ENCODE measurements at places on chromosomes 3 and 15.

- DNase-seq, result no peak
Measured at GRCh38 chr3:64291345-64291744, 66.1 kb upstream of the PRICKLE2 start.

- no peak for DNase-seq
Measured at GRCh38 chr3:134462331-134462941, 23.3 kb downstream of the ANAPC13 start.

- no peak for DNase-seq
Measured at GRCh38 chr15:94028809-94029208, 202.6 kb upstream of the MCTP2 start.

- DNase-seq, result no peak
Measured at GRCh38 chr15:37903919-37904625, 30.4 kb upstream of the TMCO5A start.

DNA sequence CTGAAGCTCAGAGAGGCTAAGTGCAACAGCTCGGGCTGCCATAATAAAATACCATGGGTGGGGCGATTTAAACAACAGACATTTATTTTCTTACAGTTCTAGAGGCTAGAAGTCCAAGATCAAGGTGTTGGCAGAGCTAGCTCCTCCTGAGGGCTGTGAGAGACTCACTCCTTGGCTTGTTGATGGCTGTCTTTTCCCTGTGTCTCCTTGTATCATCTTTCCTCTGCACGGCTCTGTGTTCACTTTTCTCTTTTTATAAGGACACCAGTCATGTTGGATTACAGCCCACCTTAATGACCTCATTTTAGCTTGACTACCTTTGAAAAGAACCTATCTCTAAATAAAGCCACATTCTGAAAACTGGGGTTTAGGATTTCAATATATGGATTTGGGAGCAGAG is 129.7 kb downstream of the RPL22L1 start:
- DNase-seq, result no peak

GRCh38 chr3:50930371-50931208 is 255.9 kb downstream of the DOCK3 start:
- DNase-seq, result no peak

DNA sequence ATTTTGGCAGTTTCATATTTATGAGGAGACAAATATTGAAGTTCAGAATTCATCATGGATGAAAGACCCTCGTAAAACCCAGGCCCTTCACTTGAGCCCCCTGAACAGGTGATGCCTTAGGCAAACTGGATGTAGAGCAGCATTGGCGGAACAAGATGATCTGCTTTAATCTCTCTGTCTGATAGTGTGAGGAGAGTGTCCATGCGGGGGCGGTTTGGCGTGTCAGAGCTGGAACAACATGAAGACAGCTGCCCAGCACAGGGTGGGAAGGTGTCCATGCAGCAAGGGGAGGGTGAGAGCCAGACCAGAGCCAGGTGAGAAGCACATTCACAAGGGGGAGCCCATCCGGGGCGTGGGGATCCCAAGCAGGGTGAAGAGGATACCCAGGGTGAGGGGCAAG is 31.8 kb upstream of the ANP32A start:
- DNase-seq, result no peak

GRCh38 chr3:130428871-130429712 is 83.6 kb downstream of the COL6A5 start:
- no peak for DNase-seq

DNA sequence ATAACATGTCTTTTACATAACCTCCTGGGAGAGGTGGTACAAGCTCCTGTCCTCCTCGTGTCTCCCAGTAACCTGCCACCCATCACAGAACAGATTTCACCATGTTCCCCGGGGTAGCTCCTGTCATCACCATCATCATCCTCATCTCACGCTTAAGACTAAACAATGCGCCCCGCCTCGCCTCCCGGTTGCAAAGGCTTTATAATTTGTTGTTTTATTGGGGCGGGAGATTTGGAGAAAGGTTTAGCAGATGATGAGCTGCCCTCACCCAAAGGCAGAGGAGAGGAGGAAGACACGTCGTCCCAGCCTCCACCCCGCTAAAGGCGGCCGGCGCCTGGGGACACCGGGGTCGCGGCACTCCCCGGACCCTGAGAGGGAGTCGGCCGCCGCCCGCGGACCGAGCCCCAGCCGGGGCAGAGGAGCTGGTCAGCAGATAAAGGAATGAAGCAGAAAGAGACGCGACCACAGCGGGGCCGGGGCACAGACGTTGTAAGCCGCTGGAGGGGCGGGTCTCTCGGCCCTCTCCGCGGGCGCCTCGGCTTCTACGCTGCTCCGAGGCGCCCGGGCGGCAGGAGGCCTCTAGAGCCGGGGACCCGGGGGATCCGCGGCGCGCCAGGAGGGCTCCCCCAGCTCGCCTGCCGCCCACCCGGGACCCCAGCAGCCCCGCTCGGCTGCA is 589 bp downstream of the HERC1 start:
- DNase-seq, result no peak

DNA sequence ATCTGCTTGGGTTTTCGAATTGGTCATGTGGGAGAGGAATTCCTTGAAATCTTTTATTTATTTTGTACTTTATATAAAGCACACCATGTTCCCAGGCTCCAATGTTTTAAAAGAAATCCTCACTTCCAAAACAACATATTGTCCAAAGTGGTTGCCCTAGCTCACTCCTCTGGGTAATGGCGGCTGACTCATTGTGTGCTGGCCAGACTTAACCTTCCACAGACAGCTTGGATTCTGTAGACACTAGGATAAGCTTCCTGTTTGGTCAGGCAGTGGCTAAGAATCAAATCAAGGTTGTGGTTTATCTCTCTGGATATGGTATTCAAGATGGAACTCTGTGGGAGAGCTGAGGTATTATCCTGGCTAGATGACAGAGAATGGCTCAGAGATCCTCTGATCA is 55.8 kb upstream of the FAM98B start:
- DNase-seq, result no peak

DNA sequence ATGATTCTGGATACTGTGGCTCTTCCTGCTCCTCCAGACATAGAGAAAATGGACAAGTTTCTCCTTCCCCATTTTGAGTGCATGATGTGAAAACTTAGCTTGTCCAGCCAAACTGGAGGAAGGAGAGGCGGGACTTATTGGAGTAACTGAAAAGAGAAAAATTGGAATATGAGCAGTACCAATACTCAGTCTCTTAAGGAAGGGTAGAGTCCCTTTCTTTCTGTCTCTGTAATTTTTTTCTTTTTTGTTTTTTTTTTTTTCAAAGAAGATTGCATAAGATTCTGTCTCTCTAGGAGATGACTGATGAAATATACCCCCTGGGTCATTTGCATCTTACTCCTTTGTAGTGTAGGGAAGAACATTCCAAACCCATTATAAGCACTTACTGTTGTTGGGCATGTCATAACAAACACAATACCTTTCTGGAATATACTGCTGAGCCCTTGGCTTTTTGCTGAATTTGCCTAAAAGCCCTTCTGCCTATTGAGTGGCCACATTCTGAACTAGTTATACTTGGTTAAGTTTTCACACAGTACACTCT is 498.1 kb upstream of the TPRG1 start:
- no peak for DNase-seq

DNA sequence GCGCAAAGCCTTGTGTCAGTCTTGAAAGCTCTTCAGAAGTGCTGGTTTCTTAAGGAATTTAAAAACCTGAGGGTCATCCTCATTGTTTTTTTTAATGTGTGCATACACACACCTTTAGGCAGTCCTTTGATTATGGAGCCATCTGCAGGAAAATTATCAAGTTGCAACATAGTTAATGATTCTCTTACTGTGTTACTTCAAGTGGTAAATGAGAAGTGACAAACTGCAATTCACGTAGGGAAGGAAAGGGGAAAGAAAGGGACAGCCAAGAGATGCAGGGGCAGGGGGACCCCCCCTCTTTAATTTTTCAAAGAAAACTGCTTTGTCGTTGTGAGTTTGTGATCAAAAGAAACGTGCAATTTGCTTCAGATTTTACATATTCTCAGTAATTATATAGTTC is 162.4 kb upstream of the CGNL1 start:
- no peak for DNase-seq

DNA sequence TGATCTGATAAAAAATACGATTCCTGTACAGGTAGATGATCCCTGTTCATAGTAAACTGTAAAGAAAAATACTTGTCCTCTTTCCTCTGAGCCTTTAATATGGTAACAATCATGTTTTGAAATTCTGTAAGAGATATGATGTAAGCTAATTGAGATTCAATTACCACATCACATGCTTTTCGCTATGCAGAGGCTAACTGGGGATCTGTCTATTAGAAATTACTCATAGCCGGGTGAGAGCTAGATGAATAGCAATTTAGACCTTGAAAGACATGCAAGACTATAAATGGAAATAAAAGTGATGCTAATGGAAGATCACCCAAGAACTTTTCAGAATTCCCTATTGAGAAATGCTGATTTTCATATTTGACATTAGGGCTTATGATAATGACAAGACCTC is 579.9 kb upstream of the ZNF717 start:
- DNase-seq, result no peak

GRCh38 chr3:155035553-155035952 is 44.6 kb upstream of the MME start:
- DNase-seq, result no peak

DNA sequence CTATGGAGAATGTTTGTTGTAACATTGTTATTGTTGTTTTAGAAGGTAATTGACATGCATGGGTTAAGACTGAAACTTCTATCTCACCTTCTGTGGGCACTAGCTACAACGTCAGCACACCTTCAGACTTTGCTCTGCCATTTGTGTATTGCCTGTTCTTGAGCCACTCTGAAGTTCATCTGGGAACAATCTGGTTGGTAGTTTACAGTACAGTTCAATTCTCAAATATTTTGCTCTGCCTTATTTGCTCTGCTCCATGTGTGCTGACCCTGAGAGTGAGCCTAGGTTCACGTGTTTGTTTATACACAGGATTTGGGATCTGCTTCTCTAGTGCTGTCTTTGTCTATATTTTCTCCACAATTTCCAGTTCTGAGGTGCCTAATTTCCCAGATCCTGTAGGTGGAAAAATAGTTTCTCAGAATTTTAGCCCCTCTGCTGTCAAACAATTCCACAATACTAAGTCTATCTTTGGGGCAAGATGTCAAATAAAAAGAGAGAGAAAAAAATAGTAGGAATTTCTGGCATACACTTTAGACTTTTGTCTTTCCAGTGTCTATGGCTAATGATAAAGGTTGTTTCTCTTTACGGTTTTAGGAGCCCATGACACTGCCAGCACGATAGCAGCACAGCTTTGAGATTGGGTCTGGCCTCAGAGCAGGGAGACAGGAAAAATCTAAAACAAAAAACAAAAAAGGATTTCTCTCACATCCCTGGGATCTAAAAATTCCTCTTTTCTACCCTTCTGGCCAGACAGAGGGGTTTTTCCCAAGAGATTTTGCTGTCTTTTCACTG is 721.4 kb downstream of the VGLL3 start:
- DNase-seq, result no peak

GRCh38 chr3:108180194-108180593 is 42.0 kb downstream of the IFT57 start:
- DNase-seq, result no peak

DNA sequence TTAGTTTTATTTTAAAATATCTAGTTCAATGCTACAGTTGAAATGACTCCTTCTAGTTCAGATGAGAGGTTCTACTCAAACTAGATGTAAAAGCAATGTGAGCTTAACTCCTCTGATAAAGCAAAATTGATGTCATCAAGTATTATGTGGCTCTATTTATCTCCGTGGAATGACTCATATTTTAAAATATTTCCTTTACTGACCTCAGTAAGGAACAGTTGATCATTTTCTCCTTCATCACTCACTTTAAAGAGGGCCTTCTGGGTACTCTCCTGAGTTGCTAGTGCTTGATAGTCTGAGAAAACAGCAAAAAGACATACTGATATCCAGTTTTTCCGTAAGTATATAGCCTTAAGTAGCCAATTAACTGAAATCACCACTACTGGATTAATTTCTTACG is 1099.3 kb downstream of the ROBO2 start:
- no peak for DNase-seq

DNA sequence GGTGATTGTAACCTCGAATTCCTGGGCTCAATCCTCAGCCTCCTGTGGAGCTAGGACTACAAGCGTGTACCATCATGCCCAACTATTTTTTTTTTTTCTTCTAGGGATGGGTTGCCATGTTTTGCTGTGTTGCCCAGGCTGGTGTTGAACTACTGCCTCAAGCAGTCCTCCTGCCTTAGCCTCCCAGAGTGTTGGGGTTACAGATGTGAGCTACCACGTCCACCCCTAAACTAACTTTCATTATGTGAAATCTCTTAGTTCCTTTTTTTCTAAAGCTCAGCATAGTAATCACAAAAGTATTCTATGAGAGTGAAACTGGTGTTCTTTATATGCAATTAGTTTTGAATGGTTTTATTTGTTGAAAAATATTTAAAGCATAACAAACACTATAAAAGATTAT is 92.1 kb downstream of the XRN1 start:
- no peak for DNase-seq

DNA sequence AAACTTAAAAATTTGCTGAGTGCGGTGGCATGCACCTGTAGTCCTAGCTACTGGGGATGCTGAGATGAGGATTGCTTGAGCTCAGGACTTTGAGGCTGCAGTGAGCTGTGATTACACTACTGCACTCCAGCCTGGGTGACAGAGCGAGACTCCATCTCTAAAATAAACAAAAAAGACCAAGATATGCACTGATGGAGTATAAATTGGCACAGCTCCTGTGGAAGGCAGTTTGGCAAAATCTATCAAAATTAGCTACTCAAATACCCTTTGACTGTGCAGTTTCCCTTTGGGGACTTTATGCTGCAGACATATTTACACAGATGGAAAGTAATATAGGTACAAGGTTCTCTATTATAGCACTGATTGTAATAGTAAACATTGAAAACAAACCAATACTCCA is 18.1 kb upstream of the U2SURP start:
- DNase-seq, result no peak

DNA sequence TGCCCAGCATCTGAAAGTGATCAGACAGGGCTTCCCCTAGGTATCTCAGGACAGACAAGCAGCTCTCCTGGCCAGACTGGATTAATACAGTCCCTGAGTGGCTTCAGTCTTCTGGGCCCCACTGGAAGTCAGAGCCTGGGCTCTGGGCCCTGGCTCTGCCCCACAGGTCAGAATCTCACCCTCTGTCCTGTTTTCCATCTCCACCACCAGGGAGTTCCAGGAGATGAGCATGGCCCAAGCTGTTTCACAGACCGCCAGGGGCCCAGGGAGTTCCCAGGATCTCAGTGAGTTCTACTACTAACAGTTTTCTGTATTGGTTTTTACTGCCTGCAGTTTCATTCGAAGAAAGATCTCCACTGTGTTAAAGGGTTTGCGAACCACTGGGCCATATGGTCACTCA is 131.5 kb downstream of the MEX3B start:
- DNase-seq, result no peak

GRCh38 chr15:67080118-67080899 is 14.9 kb downstream of the SMAD3 start:
- no peak for DNase-seq
